ENCODE measurements at places on chromosomes 2 and 18.

DNA sequence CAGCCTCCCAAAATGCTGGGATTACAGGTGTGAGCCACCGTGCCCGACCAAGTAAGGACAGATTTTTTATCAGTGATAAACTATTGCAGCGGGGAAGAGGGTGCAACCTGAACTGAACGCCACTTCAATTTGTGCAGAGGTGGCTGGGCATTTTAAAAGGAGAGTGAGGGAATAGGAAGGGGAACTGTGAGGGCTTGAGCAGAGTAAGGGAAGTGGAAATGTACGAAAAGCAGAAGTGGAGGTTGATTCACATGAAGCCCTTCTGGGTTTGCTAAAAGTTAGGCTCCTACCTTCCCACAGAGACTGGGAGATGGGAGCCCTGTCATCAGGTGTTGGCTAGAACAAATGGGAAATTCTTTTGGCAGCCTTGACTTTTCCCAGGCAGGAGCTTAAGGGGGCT is 6.1 kb downstream of the STK11IP start:
- no peak for DNase-seq

GRCh38 chr2:9002637-9003365 is 683 bp downstream of the MBOAT2 start:
- no peak for DNase-seq

- no peak for DNase-seq
These were observed 530.2 kb downstream of the DCC start for GRCh38 chr18:52869942-52870907.

DNA sequence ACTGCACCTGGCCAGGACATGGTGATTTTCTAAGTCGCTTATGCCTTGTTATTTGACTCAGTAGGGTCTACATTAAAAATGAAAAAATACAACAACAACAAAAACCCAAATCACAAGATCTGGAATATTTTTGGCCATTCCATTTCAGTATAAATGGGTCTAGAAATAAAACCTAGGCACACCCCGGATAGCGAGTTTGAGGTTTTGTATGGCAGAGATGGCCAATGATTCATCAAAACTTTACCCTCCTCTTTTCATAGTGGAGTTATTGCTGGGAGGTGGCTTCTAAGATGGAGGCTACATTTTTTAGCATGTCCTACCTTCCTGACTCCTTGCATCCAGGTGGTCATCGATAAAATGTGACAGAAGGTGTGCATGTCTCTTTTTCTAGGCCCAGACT is 49.3 kb upstream of the PELI1 start:
- DNase-seq, result no peak

GRCh38 chr2:11281186-11281585 is 63.2 kb downstream of the ROCK2 start:
- DNase-seq, result no peak

- no peak for DNase-seq
These were observed 62.1 kb downstream of the SCN3A start for GRCh38 chr2:165141601-165142354.

DNA sequence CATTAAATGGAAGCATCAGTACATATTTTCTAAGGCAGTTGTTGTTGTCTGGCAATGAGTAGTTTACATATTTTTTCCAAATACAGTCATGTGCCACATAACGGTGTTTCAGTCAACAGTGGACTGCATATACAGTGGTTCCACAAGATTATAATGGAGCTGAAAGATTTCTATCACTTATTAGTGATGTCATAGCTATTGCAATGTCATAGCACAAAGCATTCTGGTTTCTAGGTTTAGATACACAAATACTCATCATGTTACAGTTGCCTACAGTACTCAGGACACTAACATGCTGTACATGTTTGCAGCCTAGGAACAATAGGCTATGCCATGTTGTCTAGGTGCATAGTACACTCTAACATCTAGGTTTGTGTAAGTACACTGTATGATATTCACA is 45.0 kb downstream of the RND3 start:
- no peak for DNase-seq

DNA sequence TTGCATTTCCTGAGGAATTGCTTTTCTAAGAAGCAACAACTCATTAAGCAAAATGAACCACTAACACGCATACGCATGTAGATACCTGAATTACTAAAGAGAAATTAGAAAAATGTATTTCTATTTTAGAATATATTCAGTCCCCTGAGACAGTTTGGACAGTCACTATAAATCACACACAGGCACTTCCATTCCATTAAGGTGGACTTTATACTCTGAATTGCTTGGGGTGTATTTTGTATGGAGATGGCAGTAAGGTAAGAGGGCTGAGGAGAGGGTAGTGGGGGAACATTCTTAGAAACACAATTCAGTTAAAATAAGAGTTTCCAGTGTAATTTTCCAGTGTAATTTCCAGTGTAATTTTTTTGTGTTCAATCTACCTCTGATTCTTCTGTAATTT is 1.8 kb downstream of the CCDC141 start:
- no peak for DNase-seq

GRCh38 chr2:162734866-162735265 is 103.7 kb downstream of the KCNH7 start:
- DNase-seq, result no peak

DNA sequence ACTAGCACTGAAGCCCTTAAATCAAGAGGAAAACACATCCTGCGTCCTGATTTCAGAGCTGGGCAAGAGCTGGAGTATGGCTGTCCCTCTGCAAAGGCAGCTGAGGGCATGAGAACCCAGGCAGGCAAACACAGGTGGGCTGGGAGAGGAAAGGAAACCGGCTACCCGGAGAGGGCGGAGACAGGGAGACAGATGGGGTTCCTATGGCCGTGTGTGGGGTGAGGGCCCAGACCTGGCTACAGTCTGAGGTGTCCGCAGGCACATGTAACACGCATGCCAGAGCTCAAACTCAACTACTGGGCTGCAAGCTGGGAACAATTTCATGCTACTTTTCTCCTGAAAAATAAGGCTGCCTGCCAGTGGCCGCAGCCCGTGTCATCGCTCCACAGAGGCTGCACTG is 2.7 kb downstream of the COPS9 start:
- no peak for DNase-seq

- DNase-seq, result no peak
These were observed 2089.7 kb upstream of the CELF4 start for GRCh38 chr18:39655341-39655740.

GRCh38 chr18:40109252-40110049 is 1845.6 kb upstream of the PIK3C3 start:
- no peak for DNase-seq

GRCh38 chr2:88350331-88351248 is 101.9 kb downstream of the FOXI3 start:
- peak; percentile 61 for DNase-seq

- DNase-seq, result no peak
These were observed 8.7 kb upstream of the WIPF1 start for GRCh38 chr2:174606336-174606735.

GRCh38 chr2:152499896-152500735 is 165.1 kb downstream of the FMNL2 start:
- peak; percentile 13 for DNase-seq

DNA sequence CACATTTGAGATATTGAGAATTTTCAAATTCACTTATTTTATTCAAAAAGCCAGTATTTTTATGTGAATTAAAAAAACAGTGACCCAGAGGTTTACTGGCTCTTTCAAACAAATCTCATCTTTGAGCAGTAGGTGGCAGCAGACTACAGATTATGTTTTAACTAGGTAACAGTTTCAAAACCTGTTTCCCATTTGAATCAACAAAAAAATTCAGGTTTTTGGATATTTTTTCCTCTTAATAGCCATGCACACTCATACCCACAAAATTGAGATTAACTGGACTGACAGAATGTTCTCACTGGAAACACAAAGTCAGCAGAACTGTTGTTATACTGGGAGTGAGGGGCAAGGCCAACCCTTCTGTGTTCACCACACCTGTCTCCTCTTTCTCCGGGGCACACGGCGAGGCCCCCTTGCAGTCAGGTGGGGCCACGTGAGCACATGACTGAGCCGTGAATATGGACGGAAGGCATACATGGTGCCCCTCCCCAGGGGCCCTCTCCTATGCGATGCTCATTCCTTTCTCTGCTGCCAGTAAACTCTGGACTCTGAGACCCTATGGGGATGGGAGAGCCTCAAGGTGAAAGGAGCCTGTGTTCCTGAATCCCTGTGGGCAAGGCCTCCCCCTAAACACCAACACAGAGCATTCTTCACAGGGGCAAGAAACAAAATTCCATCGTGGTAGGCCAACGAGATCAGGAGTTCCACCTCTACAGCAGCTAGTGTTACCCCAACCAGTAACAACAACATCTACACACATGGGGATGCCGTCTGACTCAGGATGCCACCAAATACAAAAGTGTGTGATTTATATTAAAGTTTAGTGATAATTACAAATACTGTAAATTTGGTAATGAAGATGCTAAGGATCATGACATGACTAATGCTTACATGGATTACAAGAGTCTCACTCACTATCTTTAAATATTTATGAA is 80.4 kb downstream of the LPIN2 start:
- DNase-seq, result peak; percentile 71

DNA sequence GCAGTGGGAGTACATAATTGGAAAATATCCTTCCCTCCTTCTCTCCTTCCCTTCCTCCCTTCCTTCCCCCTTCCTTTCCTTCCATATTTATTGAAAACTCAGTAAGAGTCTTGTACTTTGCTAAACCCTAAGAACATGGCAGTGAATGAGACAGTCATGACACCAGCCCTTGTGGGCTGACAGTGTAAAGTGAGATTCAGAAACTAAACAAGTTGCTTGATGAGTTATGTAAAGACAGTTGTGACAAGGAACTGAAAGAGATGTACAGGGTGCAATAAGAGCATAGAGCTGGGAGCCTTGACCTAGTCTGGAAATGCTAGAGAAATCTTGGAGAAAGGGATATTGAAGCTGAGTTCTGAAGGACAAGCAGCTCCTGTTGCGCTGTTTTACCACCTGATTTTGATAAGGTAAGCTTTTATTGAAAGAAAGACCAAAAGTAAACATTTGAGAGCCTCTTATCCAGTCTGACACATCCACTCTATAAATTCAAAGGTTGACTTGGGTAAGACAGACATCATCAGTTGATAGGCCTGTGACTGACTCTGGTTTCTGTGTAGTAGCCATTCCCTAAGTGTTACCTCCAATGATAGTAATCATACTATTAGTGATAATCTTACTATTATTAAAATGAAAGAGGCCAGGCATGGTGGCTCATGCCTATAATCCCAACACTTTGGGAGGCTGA is 66.5 kb upstream of the SKOR2 start:
- no peak for DNase-seq

- no peak for DNase-seq
These were observed 106.9 kb upstream of the PIEZO2 start for GRCh38 chr18:11256251-11256650.

- no peak for DNase-seq
These were observed 805.6 kb upstream of the ZEB2 start for GRCh38 chr2:145325485-145325884.

DNA sequence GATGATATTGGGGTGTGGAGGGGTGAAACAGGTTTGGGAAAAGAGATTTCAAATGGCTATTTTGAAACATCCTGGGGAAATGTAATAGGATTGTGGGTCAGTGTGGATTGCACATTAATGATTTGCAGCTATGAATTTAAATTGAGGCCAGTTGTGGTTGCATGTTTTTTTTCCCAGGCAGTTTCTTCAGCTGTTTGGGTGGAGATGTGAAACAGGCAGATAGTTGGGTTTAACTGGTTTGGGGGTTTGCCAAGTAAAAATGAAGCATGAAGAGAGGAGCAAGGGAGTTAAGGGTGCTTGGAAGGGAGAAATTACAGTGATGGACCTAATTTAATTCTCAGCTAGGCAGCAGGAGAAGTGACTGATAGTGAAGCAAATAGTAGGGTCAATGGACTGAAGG is 16.8 kb downstream of the GPD2 start:
- DNase-seq, result no peak

- DNase-seq, result peak; percentile 52
These were observed 52.4 kb downstream of the BABAM2 start for GRCh38 chr2:27942612-27943547.

GRCh38 chr2:113887009-113887792 is 2.7 kb upstream of the ACTR3 start:
- no peak for DNase-seq

- no peak for DNase-seq
These were observed 638 bp downstream of the ST3GAL5 start for GRCh38 chr2:85888020-85888683.

DNA sequence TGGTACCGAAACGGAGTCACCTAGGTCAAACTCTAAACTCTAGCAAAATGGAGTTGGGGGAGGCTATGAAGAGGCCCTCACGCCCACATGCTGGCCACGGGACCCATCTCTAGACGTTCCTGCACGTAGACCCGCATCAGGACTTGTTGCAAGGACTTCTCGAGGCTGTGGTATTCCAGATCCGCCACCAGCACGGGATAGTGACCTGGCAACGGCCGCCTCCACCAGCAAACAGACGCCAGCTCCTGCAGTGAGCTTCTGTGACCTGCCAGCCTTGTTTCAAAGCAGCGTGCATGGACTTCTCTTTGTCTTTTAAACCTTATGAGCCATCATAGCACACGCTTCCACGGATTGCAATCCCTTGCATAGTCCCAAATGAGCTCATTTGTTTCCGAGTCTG is 40.3 kb upstream of the RALBP1 start:
- no peak for DNase-seq

GRCh38 chr2:218381916-218382366 is at the start of gene SLC11A1:
Gene SLC11A1, plus strand, starts transcription at chr2:218382273. Its CDS starts 96 bp downstream, at chr2:218382369.
- no peak for DNase-seq

DNA sequence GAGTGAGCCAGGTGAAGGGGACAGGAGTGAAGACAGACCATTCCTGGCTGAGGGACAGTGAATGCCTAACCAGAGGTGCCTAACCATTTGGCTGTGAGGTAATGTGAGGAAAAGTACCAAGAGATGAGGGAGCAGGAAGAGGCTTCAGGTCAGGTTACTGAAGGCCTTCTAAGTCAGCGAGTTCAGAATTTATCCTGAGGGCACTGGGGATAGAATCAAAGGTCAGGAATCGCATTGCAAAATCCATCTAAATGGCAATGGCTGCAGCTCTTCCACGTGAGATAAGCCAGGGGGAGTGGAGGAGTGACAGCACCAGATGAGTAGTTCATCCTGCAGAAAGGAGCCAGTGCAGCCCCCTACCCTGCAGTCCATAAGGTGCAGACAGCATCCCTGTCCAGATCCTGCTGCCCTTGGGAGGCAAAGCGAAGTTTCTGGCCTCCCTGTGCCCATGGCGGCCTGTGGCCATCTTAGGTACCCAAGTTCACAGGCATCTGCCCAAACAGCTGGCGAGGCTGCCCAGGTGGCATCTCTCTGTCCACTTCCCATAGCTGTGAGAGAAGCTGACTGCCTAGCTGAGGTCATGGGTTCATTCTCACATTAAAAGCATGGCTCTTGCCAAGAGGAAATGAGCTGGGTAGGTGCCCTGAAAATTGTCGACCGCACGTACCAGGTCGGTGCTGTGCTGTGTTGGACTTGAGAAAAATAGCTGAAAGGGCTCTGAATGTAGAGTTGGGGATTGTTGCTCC is 49.5 kb downstream of the CYP27C1 start:
- DNase-seq, result peak; percentile 46
